Activated naive CD4-positive, alpha-beta T cell (primary cell): ENCODE measurements at places on chromosomes 1 and 21.

GRCh38 chr1:212777151-212777550 is 14.4 kb downstream of the NSL1 start:
- DNase-seq: no peak

DNA sequence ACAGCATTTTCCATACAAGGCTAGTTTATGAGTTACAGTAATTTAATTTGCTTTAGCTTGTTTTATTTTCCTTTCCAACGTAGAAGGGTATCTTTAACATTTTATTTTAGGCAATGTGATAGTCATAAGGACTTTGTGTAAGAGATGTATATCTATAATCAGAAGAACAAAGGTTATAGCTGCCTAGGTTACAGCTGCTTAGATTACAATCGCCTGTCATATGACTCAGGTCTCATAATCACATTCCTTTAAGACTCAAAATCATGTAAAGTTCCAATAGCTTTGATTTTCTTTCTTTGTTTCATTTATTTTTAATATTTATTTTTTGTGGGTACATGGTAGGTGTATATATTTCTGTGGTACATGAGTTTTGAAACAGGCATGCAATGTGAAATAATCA is 37.8 kb upstream of the COP1 start:
- DNase-seq: no peak

DNA sequence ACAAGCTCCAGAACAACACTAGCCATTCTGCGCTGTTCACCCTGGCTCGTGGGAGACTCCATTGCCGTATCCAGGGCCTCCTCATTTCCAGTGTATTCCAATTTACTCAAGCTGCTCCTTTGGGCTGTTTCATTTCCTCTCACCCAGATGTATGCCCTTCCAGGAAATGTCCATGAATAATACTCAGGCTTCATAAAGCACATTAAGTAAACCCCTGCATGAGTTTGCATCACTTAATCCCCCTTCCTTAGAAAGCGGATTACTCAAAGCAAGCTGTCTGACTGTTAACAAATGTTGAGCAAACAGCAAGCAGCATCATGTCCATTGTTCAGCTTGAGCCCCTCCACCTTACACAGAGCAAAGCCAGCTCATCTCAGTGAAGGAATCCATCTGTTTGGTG is 403.6 kb upstream of the PBX1 start:
- no peak for DNase-seq

- no peak for DNase-seq
Observed at GRCh38 chr21:40923407-40923806, 76.4 kb upstream of the DSCAM start.

DNA sequence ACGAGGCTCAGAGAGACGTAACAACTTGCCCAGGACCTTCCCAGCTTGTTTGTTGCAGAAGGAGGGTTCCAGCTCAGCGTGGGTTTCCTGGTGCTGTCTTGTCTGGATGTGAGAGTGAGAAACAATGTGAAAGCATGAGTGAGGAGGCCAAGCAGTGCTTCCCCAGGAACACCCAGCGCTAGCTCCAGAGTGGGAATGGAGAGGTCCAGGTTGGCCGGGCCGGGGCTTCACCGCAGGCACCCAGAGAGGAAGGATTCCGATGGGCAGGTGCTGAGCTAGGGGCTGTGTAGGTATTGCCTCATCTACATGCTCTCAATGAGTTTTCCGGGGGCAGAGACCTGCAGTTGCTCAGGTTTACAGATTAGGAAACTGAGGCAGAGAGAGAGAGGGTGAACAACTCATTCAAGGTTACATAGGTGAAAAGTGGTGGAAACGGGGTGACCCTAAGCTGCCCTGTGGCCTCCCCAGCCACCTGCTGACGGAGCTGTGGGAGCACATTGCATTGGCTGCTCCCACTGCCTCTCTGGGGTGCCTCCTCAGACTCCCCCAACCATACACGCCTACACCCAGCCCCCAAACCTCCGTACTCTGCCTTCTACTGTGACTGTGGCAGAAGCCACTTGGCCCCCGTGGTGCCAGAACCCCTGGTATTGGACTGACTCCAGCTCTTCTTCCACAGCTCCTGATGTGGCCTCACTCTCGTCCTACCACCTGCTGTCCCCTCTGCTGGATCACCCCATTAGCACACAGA is 51.2 kb downstream of the B3GALT5 start:
- DNase-seq: no peak

- DNase-seq: no peak
Observed at GRCh38 chr1:89998306-89998705, 3.4 kb downstream of the ZNF326 start.

DNA sequence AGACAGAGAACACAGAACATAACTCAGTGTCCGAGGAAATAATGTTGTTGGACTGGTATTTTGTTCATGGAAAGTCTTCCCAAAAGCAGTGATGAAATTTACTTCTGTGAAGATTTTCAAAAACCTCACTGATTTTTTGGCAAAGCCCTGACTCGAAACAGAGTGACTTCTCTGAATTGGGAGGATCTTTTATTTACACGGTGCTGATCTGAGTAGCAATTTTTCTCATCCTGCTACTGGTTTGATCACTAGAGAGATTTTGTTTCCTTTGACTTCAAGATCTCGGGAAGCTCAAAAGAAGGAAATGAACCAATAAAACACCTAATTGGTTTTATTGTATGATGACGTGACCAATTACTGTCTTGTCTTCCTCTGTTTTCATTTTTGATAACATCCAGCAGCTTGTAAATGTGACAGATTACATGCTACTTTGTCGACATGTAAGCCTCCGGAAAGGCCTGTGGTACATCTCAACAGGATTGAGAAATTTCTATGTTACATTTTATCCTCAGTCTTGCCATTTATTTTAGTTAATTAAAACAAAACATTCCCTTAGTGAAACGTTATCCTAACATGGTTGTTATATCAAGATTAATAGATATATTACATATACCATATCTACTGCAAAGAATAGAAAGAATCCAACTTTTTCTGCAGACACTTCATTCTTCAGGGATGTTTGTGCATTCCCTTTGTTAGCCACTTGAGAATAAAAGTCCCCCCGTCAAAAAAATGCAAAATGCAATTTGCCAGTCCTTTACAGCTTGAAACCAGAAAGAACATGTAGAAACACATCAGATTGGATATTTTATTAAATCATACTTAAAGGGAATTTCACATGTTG is 42.8 kb upstream of the IFI44L start:
- DNase-seq: no peak

DNA sequence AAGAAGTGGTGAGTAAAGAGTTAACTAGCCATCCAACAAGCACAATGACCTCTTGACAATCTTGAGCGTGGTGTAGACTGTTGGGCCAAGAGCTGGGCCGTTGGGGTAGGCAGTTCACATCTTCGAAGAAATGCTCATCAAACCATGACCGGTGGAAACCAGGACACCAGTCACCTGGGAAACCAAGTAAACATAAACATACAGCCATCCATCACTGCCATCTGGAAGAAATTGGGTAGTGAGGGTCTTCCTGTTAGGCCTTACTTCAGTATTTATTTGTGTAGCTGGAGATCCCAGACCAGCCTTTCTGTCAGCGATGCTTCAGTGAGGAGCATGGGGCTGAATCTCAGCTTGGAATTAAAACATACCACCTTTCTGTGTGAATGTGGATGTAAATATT is 108.1 kb upstream of the HAO2 start:
- no peak for DNase-seq

DNA sequence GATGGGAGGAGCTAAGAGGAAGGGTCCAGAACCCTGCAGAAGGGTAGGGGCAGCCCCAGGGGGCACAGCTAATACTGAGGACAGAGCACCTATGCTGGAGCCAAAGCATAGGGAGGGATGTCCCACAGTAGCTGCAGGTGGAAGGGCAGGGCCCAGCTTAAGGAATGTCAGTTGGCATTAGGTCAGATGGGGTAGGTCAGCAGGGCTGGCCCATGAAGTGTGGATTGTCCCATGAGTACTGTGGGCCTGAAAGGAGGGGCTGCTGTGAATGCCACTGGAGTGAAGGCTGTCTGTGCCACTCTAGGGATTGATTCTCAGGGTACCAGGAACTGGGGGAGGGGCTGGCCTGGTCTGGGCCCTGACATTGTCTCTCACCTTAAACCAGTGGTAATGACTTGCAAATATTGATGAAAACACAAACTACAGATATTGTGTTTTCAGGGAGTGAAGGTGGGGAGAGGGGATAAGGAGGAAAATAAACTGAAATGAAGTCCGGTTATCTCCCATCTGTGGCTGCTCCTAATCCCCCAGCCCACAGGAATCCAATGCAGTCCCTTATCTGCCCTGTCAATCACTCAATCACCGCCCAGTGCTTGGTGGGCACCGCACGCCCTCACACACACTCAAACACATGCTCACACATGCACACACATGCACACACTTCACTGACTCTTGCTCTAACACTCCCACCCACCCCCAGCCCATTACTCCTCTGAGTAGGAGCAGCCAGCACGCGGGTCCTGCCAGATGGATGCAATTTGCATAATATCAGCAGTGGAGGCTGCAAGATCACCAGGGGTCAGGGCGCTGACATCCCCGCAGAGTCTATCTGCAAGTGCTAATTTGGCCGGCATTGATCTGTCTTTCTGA is 27.8 kb downstream of the DMAP1 start:
- no peak for DNase-seq

DNA sequence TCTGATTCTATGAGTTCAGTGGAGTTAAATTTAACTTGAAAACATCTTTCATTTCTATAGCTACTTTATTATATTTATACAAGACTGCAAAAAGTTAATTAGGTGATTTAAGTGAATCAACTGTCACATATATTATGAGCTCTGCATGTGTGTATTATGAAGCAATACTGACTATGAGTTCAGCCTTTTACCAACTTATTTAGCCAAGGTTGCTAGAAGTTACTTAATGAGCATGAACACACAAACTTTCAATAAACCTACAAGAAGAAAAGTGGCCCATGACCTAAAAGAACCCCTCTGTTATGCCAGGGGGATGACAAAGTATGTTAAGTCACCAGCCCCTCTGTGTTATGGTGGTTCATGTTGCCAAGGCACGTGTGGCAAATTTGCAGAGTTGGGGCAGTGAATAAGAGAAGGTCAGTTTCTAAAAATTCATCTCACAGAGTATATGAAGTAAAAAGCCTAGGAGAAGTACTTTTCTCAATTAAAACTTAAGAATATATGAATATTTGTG is 86.7 kb upstream of the LYPLAL1 start:
- no peak for DNase-seq

GRCh38 chr1:20087668-20088067 is 17.7 kb downstream of the PLA2G5 start:
- no peak for DNase-seq

DNA sequence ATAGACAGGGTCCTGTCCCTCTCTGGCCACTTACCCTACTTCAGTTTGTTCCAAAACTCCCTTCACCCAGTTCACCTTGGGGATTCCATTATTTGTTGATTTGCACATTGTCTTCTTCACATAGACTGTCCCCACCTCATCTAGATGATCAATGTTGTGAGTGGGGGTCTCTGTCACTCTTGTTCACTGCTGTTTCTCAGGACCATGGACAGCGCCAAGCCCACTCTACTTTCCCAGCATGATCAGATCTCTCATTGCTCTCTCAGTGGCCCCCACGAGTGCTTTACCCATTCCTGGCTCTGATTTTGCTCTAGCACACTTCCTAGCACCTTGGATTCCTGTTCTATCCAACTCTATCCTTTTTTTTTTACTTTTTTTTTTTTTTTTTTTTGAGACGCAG is 45.4 kb upstream of the IGSF21 start:
- DNase-seq: no peak

GRCh38 chr1:200479816-200480215 is 70.0 kb upstream of the ZNF281 start:
- no peak for DNase-seq

GRCh38 chr1:75855010-75855409 is 58.3 kb downstream of the MSH4 start:
- no peak for DNase-seq

DNA sequence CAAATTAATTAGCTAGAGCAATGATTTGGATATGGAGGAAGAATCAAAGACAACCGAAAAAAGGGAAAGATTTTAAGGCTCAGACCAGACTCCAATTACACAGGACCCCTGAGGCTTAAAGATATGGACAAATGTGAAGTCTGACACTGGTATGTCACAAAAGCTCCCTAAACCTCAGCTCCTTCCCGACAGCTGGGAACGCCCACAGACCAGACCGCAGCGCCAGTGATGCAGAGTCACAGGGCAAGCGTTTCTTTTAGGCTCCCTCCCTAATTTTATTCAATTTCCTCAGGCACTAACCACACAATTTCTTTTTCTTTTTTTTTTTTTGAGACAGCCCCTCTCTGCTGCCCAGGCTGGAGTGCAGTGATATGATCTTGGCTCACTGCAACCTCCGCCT is 40.2 kb downstream of the NID1 start:
- DNase-seq: no peak

GRCh38 chr1:65525266-65526048 is 105.0 kb downstream of the LEPR start:
- no peak for DNase-seq

- no peak for DNase-seq
Observed at GRCh38 chr21:25858325-25858724, 123.6 kb downstream of the GABPA start.

DNA sequence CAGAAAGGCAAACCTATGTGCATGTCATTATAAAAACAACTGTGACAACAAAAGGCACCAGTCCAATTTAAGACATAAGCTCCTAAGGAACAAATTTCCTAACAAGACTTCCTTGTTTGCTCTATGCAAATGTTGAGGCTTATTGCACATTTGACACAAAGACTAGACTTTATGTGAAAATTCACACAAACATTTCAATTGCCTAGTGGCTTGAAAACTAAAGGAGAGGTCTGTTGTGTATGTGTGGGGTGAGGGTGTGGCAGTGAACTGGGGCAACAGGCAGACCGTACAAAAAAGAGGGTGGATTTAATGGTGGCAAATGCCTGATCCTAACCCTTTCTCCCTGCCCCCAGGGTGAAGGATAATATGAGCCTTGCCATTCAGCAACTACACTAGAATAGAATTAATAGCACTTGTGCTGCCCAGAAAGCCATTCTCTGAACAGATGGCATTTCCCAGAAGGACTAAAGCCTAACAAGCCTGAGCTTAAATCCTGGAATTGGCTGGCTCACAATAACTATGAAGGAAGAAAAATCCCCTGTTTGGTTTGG is 73.9 kb downstream of the GLUL start:
- no peak for DNase-seq

DNA sequence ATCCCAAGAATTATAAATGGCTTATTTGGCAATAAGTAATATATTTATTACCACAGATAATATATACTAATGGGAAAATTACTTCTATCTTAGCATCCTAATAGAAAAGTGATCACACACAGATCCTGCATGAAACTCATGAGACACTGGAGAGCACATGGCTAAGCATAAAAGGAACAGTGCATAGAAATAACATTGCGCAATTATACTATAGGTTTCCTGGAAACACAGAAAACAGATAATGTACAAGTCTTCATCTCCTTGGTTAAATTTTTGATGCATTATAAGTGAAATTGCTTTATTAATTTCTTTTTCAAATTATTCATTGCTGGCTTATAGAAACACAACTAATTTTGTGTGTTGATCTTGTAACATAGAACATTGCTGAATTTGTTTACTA is 210.4 kb downstream of the USH2A start:
- DNase-seq: no peak

- DNase-seq: no peak
Observed at GRCh38 chr1:71049951-71050598, 2.5 kb upstream of the PTGER3 start.
